Kidney (tissue), 22 donors: ENCODE measurements at places on chromosomes 6 and 20. TPM values are rescaled to one million over a fixed set of nuclear protein-coding genes. Genes with fewer than 3 reads are reported as not detected.

GRCh38 chr6:27825025-27825793, 87.0 kb downstream of the OR2B2 start:
- DNase-seq = no peak
- no peak overlapping the region for H3K27ac ChIP-seq
- peak overlapping the region; percentile 85 for H3K4me3 ChIP-seq
- no peaks in the 10 kb centered on the region for H3K27me3 ChIP-seq
- H3K4me1 ChIP-seq = no peaks in the 10 kb centered on the region

The CLDN20 gene
- not detected for total RNA-seq

- no peak overlapping the region for H3K27ac ChIP-seq
- peaks cover 2% of the 10 kb centered on the region for H3K4me1 ChIP-seq
- H3K36me3 ChIP-seq = no peaks in the 10 kb centered on the region
- no peak overlapping the region for H3K4me3 ChIP-seq
- no peak for DNase-seq
These were observed 23.3 kb downstream of the PXT1 start for GRCh38 chr6:36419310-36419709.

The ADGRG6 gene
- 32.8 TPM for total RNA-seq

The ARFGAP1 gene
- 84.3 TPM for total RNA-seq

DNA sequence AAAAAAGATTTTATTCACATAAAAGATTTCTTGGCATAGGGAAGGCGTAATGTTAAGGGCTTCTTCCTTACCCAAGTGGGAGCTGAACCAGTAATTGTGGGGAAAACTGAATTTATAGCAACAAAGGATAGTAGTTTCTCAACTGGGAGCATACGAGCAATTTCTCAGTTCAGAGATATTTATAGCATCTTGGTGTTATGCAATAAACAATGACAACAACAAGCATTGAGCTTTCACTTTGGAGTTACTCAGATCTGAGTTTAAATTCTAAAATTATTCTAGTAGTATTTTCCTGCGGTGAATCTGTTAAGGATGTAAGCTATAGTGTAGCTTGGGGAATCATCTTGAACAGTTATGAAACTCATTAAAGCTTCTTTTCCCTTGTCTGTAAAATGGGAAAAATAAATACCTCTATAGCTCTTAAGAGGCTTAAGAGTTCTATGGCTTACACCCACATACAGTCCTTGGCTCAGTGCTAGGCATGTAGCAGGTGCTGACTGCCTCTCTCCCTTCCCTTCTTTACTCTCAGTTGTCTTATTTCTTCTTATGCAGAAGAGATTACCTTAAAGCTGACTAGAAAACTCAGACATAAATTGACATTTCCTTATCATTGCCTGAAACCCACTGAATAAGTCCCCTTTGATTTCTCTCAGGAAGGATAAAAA, 58.8 kb downstream of the SAMD5 start:
- H3K27me3 ChIP-seq = no peaks in the 10 kb centered on the region
- H3K4me3 ChIP-seq = no peak overlapping the region

DNA sequence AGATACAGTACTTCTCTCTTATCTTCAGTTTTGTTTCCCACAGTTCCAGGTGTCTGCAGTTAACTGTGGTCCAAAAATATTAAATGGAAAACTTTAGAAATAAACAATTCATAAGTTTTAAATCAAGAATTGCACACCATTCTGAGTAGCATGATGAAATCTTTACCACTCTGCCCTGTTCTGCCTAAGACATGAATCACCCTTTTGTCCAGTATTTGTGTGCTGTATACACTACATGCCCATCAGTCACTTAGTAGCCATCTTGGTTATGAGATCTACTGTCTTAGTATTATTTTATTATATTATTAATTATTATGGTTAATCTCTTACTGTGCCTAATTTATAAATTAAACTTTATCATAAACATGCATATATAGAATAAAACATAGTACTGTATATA, 279.0 kb downstream of the OGFRL1 start:
- no peak for DNase-seq
- H3K36me3 ChIP-seq = no peaks in the 10 kb centered on the region
- no peaks in the 10 kb centered on the region for H3K4me1 ChIP-seq
- no peak overlapping the region for H3K27ac ChIP-seq

GRCh38 chr20:53448875-53449274, 144.8 kb downstream of the ZNF217 start:
- DNase-seq = no peak
- no peaks in the 10 kb centered on the region for H3K36me3 ChIP-seq
- no peak overlapping the region for H3K27ac ChIP-seq
- H3K4me3 ChIP-seq = no peak overlapping the region
- H3K27me3 ChIP-seq = no peaks in the 10 kb centered on the region

DNA sequence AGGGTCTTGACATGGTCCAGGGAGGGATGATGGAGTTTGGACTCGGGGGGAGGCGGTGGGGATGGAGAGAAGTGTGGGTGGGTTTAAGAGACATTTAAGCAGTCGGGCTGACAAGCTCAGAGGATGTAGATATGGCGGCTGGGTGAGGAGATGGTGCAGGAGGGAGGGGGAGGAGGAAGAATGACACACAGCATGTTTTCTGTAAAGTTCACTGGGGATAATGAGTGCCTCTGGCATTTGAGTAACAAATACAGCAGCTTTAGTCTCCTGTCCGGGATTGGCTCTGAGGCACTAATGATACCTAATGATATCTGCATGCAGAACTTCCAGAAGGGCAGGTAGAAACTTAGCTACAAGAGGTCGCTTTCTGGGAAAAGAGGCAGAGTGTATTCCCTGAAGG, 107.8 kb downstream of the DHX35 start:
- no peaks in the 10 kb centered on the region for H3K27me3 ChIP-seq
- no peaks in the 10 kb centered on the region for H3K4me1 ChIP-seq
- DNase-seq = no peak

DNA sequence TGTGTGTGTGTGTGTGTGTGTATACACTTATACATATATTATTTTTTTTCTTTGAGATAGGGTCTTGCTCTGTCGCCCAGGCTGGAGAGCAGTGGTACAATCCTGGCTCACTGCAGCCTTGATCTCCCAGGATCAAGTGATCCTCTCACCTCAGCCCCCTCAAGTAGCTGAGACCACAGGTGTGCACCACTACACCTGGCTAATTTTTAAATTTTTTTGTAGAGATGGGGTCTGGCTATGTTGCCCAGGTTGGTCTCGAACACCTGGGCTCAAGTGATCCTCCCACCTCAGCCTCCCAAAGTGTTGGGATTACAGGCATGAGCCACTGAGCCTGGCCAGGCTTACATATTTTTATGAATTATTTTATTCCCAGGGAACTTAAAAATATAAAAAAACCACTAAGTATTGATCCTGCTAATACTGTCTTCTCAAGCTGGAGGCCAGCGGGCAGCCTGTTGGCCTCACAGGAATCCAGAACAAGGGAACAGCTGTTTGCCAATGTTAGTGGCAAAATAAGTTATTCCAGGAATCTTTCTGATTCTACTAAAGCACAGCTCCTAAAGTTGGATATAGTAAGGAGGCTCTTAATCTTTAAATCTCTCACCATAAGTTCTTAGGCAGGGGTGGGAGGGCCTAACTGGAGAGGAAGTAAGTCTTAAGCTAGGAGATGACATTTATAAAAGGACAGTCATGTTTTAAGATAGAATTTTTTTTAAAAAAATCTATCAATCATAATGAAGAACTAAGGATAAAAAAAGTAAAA, 135.5 kb upstream of the NUP153 start:
- DNase-seq = no peak
- H3K4me3 ChIP-seq = no peak overlapping the region
- H3K27me3 ChIP-seq = no peaks in the 10 kb centered on the region
- peaks cover 2% of the 10 kb centered on the region for H3K36me3 ChIP-seq
- H3K27ac ChIP-seq = no peak overlapping the region

The TREML2 gene
- 0.41 TPM for total RNA-seq

The SLC2A10 gene
- total RNA-seq = 7.1 TPM

DNA sequence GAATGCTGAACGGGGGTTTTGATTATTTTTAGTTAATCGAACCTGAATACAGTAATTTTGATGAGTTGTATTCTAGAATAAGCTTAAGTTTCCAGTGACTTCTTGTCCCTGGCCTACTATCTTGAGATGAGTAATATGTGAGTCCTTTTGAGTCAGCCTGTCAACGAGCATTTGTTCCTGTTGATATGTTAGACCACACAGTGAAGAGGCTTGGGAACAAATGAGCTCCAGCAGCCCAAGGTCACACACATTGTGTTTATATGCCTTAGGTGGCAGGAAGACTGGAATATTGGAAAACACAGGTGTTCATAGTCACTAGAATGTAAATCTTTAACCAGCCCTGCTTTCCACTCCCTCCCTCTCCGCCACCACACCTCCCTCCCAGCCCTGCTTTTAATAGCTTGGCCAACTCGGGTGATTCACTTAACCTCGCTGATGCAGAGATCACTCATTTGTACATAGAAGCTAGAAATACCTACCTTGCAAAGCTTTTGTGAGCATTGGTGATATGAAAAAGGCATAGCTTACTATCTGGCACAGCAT, 9.1 kb downstream of the SMPDL3A start:
- DNase-seq = peak; percentile 62
- no peak overlapping the region for H3K4me3 ChIP-seq
- H3K27me3 ChIP-seq = no peaks in the 10 kb centered on the region
- peaks cover 12% of the 10 kb centered on the region for H3K4me1 ChIP-seq
- H3K27ac ChIP-seq = peak overlapping the region; percentile 53
- H3K36me3 ChIP-seq = no peaks in the 10 kb centered on the region

DNA sequence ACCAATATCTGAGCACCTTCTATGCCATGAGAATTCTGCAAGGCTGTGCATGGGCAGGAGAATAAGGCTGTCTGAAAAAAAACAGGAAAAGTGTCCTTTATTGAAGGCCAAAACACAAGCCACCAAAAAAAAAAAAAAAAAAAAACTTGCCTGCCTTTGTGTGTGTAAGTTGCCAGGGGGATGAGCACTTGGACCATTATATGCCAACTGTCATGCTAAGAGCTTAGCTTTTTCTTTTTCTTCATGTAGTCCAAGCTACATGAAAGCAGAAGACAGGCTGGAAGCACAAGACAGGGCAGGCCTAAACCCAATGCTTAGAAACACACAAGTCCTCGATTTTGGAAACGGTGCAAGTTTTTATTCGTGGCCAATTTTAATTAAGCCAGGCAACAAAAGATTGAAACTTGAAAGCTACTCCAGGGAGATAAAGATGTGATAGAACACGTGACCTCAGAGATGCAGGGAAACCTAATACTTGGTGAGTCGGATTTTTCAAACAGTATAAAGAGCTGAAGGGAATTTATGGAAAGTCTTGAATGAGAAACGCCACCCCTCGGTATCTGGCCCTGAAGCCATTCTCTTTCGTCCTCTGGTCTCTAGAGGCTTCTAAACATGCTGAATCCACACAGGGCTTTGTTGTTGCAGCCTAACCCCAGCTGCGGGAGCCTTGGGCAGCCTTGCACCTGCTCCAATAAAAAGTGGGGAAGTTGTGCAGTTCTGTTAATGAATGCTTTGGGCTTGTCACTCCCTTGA, 8.6 kb downstream of the BMP7 start:
- no peak overlapping the region for H3K27ac ChIP-seq
- peaks cover 3% of the 10 kb centered on the region for H3K4me1 ChIP-seq
- no peaks in the 10 kb centered on the region for H3K36me3 ChIP-seq
- DNase-seq = no peak

DNA sequence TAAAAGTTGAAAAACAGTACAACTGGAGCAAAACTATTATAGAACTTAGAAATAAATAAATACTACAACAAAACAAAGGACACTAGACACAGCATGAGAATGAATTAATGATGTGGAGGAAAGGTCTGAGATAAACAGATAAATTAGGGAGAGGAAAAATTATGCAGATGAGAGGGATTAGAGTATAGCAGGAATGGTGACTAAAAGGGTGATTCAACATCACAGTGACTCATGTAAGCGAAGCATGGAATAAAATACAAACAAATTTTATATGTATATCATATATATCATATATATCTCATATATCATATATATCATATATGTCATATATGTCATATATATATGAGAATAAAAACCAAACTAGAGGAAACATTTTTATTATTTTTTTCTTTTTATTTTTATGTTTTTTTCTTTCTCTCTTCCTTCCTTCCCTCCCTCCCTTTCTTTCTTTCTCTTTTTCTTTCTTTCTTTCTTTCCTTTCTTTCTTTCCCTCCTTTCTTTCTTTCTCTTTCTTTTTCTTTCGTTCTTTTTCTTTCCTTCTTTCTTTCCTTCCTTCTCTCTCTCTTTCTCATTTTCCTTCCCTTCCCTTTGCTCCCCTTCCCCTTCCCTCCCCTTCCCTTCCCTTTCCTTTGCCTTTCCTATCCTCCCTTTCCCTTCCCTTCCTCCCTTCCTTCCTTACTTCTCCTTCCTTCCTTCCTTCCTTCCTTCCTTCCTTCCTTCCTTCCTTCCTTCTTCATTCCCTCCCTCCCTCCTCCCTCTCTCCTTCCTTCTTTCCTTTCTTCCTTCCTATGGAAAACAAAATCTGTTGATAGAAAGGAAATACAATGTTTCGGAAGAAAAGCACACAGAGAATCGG, 1014.6 kb downstream of the GRIK2 start:
- no peaks in the 10 kb centered on the region for H3K27me3 ChIP-seq
- no peak overlapping the region for H3K4me3 ChIP-seq
- H3K36me3 ChIP-seq = no peaks in the 10 kb centered on the region
- H3K4me1 ChIP-seq = no peaks in the 10 kb centered on the region
- H3K27ac ChIP-seq = no peak overlapping the region

DNA sequence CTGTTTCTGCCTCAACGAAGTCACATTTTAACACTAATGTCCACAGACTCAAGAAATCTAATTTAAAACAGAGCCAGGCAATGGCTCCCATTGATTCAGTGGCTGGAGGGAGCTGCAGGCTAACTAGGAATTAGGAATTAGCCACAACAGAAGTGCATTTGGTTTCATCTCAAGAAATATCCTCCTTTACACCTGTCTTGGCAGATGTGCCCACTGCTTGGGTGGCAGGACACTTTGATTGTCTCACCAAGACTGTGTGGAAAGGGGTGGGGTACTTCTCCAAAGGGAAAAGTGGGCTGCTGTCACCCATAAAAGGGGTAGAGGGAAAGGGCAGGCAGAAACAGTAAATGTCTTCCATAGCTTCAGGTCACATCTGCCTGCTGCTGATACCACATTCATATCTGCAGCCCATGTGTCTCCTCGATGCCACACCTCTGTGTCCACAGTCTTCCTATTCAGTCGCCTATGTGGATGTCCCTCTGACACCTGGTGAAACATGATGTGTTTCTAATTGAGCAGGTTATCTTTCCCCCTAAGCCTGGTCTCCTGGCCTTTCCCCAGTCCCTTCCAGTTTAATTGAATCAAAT, 10.9 kb upstream of the OSER1 start:
- no peaks in the 10 kb centered on the region for H3K36me3 ChIP-seq
- H3K4me3 ChIP-seq = no peak overlapping the region
- H3K27me3 ChIP-seq = no peaks in the 10 kb centered on the region
- no peak overlapping the region for H3K27ac ChIP-seq

DNA sequence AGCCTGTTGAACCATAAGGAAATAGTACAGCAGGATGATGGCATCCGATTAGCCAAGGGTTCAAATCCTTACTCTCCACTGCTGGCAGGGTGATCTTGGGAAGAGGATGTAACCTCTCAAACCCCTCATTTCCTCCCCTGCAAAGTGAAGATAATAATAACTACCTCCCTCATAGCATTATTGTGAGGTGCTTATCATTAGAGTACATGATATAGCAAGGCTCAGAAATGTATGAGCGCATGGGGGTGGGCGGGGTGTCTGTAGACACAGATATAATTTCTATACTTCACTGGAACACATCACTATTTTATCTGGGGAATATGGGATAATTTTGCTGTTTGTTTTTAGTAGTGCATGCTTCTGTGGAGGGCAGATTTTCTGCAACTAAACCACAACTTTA, 89.8 kb upstream of the LAMP5 start:
- no peak overlapping the region for H3K4me3 ChIP-seq
- H3K4me1 ChIP-seq = no peaks in the 10 kb centered on the region
- DNase-seq = no peak
- no peak overlapping the region for H3K27ac ChIP-seq
- no peaks in the 10 kb centered on the region for H3K27me3 ChIP-seq
- H3K36me3 ChIP-seq = peaks cover 2% of the 10 kb centered on the region
